GM20000 (cell line): ENCODE measurements at places on chromosomes 7 and 10.

DNA sequence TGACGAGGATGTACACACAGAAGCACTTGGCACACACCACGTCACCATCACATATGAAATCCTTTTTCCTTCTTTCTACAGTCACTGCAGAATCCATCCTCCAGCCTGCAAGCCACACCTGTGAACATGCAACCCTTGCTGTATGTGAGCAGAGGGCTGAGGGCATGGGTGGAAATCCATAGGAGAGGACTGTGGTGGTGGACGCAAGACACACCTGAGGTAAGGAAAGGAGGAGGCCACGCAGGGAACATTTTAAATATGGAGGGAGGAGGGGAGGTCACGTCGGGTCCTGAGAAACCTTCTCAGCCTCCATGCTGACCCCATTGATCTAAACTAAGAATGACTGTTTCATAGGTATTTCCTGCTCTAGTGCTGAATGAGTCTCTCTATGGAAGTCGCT is 28.6 kb downstream of the ADARB2 start:
- no peak for DNase-seq

DNA sequence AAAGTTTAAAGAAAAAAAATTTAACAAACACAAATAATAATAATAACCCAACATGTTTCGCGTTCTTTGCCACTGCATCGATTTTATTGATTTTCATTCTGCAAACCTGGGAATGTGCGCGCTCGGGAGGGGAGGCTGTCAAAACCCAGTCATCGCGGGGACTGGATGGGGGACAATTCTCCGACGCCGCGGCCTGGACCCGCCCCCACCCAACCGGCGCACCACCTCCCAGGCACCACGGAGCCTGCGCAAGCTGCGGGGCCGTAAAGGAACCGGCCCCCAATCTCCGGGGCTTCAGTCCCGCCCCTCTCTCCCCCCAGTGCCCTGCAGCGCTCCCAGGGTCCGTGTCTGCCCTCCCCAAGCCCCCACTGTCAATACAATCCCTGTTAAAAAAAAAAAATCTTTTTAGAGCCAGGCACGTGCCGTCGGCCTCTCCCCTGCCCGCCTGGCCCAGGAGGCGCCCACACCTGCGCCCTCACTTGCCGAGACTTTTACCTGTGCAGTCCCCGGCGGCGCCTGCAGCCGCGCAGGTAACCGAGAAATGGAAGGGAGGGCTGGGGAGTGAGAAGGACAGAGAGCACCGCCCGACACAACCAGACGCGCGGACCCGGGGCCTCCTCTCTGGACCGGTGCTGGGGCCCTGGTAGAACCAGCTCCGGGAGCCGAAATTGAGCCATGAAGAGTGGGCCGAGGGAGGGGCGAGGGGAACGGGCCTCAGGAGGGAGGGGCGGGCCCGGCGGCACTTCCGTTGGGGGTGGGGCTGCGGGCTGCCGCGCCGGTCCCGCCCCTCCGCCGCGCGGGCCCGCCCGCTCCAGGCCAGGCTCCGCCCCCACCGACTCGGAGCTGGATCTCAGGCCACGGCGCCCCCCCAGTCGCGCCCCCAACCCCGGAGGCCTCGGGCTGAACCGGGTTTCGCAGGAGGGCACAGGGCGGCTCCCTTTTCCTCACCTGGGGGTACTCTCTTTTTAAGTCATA is 7.6 kb upstream of the ZNF503 start:
- DNase-seq, result peak; percentile 86

- no peak for DNase-seq
Observed at GRCh38 chr10:99161165-99161564, 74.5 kb downstream of the HPSE2 start.

DNA sequence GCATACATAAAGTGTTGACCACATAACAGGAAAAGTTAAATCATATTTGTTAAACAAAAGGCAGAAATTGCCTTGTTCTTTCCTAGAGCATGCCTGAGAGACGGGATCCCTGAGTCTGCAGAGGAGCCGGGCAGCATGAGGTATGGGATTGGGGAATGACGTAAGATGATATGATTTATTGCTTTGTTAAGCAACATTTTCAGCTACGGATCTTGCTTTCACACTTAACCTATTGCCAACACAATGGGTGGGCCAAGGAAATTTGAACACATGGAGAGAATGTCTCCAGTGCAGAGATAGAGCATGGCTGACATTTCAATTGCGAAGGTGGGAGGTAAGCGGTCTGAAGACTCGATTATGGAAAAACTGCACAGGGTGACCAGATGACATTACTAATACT is 76.7 kb downstream of the EMX2 start:
- no peak for DNase-seq
